ENCODE measurements at places on chromosomes 7 and 10.

DNA sequence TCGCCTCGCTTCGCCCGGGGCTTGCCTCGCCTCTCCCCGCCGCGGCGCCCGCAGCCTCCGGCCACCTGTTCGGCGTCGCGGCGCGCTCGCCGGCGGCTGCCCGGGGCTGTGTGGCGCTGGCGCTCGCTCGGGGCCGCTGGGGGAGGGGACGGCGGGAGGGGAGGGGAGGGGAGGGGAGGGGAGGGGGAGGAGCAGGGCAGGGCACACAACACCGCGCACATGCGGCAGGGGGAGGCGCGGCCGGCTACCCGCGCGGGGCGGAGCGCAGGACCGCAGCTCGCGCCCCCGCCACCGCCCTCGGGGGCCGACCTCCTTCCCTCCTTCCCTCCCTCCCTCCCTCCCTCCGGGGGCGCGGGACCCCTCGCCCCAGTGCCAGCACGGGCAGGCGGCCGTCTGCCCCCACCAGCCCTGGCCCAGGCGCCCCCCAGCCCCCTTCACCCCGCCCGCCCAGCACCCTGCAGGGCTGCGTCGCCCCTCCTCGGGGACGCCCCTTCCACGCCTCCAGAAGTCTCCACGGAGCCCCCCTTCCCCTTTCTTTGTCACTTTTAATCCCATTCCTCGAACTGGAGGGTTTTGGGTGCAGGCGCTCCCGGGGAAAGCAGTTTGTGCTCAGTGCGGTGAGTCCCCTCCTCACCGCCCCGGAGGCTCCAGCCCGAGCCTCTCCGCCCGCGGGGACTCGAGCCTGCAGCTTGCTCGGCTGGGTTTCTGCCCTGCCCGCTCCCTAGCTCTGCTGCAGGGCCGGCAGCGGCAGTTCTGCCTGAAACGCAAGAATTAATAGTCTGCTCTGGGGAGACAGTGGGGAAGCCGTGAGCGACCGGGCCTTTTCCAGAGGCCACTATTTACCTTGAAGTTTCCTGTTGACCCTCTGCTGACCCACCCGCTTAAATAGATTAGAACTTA, at the start of gene PARD3:
Gene PARD3 (minus strand): TSS at position 112 of the 900 bp plus-strand sequence. CDS start 301 bp downstream, outside the sequence.
- peak; percentile 87 for DNase-seq

GRCh38 chr10:86072413-86072812, 294.2 kb downstream of the GRID1 start:
- DNase-seq: no peak

DNA sequence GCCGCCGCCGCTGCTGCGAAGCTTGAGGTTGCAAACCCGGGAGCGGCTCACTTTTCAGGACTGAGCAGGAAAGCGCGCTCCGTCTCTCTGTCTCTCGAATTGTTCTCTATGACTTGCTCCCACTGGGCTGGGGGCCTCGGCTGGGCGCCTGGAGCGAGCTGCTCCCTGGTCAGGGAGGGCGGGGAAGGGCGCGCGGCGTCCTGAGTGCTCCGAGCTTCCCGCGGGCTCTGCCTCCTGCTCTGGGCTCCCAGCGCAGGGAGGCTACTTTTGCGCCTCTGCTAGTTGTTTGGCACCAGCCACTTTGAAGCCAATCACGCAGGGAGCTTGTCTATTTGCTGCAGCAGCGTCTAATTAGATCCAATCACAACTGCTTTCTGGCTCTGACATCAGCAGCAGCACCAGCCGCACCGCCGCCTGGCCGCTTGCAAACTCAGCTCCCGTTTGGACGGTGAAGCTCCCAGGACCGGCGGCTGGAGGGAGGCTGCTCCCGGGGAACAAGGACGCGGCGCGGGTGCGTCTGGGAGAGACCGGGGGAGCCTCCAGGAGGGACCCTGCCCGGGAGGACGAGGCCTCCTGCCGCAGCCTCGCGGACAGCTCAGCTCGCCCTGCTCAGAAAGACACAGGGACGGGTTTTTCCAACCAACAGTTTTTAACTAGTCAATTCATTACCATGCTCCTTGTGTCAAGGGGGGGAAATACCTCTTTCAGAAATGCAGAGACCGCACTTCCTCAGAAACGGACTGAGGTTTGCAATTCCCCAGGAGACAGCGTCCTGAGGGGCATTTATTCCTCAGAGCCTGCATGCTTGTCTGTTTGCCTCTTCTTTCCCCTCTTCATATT, at the start of gene ADARB2:
Gene ADARB2 (minus strand): TSS at position 304 of the 840 bp plus-strand sequence.
- DNase-seq: peak; percentile 51

DNA sequence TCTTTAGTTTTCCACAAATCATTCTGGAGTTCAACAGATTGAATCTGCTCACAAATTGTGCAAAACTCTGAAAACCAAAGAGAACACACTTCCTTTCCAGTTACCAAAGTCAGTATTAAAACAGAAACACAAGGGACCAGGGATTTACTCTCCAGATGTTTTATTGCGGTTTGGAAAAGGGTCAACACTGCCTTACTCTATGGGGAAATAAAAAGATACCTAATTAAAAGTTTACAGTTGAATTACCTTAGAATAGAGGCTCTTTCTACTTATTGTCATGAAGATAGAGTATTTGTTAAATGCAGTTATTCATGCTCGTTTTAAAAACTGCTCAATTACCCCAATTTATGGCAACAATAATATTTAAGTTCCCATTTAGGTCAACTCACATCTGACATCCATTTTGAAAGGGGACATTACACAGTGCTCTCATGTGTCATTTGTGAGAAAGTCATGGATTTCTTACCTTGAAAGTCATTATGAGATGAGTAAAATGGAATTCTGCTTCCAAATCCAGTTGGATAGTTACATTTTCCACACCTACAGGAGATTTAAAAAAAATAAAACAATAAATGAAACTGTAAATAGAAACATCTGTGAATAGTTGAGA, 8.4 kb downstream of the LAMB1 start:
- no peak for DNase-seq

GRCh38 chr10:131075218-131075770, 236.2 kb downstream of the TCERG1L start:
- no peak for DNase-seq

DNA sequence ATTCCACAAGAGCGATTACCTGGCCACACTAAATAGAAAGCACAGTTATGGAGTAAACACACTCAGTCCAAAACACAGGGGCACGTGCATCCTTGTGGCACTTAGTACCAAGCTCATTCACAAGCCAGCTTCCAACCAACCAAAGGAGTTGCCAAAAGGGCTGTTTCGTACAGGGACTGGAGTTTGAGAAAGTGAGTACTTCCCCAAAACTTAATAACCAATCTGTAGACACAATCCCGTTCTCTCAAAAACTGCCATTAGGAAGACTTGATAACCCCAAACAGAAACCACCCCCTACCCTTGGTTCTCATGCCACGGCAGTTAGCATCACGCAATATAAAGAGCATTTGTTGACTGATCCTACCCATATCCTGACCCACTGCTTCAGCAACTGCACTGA, 166.2 kb upstream of the ASAH2 start:
- DNase-seq: no peak

DNA sequence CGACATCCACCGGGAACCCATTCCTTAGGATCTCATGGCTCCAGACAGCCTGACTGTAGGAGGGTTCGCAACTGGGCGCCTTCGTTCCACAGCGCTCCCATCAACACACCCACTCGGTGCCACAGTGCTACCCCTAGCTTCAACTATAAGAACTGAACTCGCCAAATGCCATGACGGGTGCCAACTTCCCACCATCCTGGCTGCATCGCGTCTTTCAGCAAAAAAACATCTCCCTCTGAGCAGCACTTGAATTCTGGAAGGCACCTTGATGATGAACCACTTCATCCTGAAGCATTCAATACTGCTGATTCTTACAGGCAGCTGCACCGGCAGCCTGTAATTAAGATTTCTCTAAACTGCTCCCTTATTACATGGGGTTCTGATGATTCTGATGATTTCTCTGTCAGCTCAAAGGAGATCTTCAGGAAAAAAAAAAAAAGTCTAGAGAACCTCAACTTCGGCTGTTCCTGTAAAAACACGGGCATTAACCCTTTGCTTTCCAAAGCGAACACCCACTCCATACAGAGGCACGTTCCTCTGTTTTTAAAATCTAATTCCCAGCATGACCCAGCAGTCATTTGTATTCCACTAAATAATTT, 1.3 kb downstream of the CYTH3 start:
- peak; percentile 69 for DNase-seq

DNA sequence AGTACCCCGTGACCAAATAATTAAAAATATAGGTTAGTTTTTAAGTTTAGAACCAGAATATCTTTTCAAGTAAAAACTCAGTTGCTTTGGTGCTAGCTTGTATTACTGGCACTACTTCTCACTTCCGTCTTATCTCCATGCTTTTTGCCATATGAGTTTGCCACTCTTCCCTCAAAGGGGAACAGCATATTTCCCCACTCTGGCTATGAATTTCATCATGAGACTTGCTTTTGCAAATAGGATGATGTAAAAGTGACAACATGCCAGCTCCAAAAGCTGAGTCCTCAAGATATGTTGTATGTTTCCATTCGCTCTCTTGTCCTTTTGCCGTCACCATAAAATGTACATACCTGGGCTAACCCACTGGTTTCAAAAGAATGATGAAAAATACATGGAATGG, 178.1 kb upstream of the SEMA3A start:
- no peak for DNase-seq

DNA sequence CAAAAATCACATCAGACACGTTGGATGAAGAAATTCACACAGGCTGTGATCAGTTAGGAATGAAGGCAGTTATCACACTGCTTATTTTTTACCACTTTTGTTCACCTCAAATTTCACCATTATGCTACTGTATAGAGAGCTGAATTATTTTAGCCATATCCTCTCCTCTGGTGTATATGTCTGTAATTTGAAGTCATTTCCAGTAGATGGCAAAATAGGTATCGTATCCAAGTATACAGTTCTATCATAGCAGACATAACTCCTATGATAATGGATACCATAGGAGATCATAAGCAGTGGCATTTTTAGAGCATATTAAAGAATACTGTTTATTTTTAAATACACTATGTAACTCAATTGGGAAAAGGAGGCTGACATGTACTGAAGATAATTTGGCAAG, 909.7 kb downstream of the DNAJB9 start:
- DNase-seq: no peak

DNA sequence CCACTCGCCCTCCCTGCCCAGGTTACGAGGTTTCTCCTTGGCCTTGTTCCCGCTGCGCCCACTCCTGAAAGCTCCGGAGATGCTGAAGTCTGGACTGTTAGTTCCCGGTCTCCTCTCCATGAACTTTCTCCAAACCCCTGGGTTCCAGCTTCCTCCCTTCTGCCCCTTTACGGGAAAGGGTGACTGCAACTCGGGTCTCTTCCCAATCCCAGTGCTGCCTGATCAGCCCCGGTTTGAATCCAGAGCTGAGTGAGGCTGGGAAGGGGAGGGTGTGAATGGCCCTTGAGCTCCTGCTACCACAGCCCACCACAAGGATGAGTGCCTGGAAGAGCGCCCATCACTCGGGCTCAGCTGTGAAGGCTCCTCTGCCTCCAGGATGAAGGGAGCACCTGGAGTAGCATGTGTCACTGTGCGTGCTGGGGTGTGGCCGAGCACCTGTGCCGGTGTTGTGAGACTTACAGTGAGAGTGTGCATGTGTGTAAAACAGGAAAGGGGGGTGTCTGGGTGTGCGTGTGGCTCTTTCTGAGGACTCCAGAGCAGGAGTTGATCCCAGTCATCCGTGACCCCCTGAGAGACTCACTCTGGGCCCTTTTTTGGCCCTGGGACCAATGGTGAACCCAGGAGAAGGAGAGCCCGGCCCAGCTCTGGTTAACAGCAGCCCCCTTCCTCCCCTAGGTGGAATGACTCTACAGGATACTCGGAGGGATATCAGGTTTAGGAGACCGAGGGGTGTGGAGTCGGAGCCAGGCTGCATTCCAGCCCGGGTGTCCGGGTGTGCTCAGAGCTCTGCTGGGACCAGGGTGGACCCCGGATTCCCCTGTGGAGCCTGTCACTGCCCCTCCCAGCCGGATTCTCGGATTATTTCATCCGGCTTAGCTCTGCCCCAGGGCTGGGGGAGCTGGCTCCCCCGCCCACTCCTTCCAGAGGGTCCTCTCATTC, 1.1 kb upstream of the ZNF467 start:
- peak; percentile 58 for DNase-seq

GRCh38 chr7:149717481-149717880, 55.9 kb downstream of the ZNF467 start:
- DNase-seq: no peak

GRCh38 chr7:81298951-81299666, 380.3 kb upstream of the SEMA3C start:
- no peak for DNase-seq

GRCh38 chr7:88480896-88481295, 174.2 kb upstream of the STEAP4 start:
- DNase-seq: peak; percentile 36

GRCh38 chr10:120931423-120931822, 80.3 kb downstream of the WDR11 start:
- DNase-seq: no peak

DNA sequence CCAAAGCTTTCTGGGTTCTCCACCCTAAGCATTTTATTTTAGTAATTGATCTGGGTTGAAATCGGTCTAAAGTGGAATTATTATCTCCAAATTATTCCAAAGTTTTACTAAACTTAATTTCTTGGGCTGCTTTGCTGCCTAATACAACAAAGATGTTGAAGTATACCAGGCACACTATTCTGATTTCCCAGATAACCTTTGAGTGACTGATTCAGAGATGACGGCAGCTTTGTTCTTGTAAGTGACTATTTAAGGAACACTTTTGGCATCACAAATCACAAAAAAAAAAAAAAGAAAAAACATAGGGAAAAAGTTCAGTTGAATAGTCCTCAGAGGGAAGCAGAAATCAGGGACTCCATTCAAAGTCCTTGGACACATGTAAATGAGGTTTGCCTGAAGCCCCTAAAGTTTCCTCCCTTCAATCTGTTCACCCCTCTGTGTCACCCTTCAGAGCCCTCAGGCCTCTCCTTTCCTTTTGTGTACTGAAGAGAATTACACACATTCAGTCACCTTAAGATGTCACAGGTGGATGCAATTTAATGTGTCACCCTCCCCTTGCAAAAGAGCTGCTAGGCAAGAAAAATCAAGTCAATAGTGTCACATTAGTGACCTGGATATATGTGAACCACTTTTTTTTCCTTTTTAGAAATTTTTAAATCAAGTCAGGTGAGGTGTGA, 81.5 kb downstream of the RTKN2 start:
- no peak for DNase-seq

DNA sequence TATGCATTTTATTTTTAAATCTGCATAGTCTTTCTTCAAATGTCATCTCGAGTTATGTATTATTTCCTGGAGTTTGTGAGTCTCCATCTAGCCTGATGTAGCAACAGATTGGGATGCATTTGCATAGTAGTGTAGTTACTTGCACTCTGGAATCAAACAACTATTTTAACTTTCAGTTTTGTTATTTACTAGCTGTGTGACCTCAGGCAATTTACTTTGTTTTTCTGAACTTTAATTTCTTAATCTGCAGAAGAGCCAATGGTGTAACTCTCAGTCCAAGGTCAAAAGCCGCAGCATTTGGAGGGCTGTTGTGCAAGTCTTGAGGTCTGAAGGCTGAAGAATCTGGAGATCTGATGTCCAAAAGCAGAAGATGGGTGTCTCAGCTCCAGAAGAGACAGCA, 175.8 kb upstream of the SORCS1 start:
- DNase-seq: no peak

- no peak for DNase-seq
Measured at GRCh38 chr7:106022193-106022821, 59.2 kb downstream of the CDHR3 start.

All from left hindlimb (tissue), 1 donor.